ENCODE measurements at places on chromosomes 2 and 18.
A peak's percentile ranks its signal among the peaks of the same experiment; 100 is the strongest.

- no peak for DNase-seq
These were observed 122.0 kb upstream of the SKOR2 start for GRCh38 chr18:47373465-47373864.

DNA sequence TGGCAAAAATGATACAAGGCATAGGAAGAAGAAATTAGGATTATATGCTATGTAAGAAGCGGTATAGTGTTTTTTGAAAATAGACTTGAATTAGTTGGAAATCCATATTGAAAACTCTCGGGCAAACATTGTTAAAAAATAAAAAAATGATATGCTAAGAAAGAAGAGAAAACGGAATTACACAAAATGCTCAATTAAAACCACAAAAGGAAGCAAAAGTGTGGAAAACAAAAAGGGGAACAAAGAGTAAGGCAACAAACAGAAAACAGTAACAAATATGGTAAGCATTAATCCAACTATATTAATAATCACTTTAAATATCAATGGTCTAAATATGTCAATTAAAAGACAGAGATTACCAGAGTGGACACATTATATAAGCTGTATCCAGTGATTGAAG lies 58.4 kb downstream of the TXNL1 start:
- DNase-seq, result no peak

GRCh38 chr18:41378598-41378997 lies 576.4 kb upstream of the PIK3C3 start:
- DNase-seq, result no peak

- no peak for DNase-seq
These were observed 132.2 kb downstream of the PIK3C3 start for GRCh38 chr18:42087235-42087634.

- no peak for DNase-seq
These were observed 2.5 kb upstream of the EGR4 start for GRCh38 chr2:73295751-73296400.

DNA sequence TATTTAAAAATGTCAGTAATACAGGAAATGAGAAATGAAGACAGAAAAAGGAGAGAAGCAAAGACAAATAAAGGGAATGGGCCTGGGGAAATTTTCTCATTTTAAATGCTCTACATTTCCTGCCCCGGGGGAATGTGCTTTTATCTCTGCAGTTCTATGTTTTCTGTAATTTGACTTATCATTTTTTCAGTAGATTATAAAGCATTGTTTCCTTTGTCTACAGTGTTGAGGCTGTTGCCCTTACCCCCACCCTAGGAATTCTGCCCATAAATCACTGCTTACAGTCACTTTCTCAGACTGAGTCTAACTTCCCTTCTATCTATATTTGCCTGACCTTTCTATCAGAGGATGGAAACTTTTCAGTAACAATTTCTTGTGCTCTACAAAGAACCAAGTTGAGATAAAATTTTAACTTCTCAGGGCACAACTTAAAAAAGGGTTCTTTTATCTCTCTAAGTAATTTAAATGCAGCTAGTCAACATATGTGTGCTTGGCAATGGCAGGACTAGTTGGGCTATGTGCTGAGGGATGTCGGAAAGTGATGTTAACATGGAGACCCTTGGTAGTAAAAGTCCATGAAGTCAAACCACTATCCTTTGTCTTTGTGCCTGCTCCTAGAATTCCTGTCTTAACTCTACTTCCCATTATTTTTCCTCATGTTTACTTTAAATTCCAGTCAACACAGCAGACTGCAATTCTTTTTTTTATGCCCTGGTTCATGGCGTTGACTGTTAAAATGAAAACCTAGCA lies 146.5 kb upstream of the MMADHC start:
- DNase-seq, result no peak

DNA sequence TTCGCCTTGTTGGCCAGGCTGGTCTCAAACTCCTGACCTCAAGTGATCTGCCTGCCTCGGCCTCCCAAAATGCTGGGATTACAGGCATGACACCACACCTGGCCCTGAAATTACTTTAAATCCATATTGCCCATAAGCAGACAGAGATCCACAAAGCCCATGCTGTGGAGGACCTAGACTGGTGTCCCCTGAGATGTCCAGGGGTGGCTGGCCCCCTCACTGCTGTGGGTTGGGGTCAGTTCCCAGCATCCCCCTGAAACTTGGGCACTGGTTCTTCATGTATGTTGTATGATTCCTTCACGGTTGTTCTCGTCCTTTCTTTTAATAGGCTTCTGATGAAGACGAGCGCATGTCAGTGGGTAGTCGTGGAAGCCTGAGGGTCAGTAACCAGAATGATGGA lies 78.1 kb upstream of the RBM44 start:
- no peak for DNase-seq

GRCh38 chr2:150482111-150482510 lies 5.4 kb downstream of the RND3 start:
- DNase-seq, result no peak

- no peak for DNase-seq
These were observed 596.2 kb downstream of the ARHGAP15 start for GRCh38 chr2:143725400-143725799.

- DNase-seq, result peak; percentile 81
These were observed 131.4 kb downstream of the MSH2 start for GRCh38 chr2:47534179-47534919.

GRCh38 chr2:119276864-119277263 lies 53.2 kb downstream of the STEAP3 start:
- no peak for DNase-seq

DNA sequence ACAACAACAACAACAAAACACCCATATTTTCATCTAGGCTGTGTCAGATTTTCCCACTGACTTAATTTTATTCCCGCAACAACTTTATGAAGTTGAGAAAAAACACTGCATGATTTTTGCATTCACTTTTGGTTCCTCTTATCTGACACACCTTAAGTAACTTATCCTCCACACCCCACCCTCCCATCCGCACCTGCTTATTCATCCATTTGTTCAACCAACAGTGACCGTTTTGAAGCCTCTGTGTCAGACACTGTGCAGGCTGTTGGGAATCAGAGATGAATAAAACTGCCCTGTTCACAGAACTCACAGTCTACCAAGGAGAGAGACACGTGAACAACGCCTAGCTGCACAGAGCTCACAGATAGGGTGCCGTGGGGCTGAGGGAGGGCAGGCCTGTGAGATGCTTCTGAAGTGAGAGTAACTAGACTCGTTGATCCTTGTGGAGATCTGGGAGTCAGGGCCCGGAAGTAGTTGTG lies 7.4 kb downstream of the CNNM4 start:
- no peak for DNase-seq

GRCh38 chr2:178589335-178589734 lies 109.1 kb downstream of the PLEKHA3 start:
- DNase-seq, result no peak

- DNase-seq, result peak; percentile 40
These were observed 462.6 kb downstream of the SLC4A3 start for GRCh38 chr2:220090050-220090449.

DNA sequence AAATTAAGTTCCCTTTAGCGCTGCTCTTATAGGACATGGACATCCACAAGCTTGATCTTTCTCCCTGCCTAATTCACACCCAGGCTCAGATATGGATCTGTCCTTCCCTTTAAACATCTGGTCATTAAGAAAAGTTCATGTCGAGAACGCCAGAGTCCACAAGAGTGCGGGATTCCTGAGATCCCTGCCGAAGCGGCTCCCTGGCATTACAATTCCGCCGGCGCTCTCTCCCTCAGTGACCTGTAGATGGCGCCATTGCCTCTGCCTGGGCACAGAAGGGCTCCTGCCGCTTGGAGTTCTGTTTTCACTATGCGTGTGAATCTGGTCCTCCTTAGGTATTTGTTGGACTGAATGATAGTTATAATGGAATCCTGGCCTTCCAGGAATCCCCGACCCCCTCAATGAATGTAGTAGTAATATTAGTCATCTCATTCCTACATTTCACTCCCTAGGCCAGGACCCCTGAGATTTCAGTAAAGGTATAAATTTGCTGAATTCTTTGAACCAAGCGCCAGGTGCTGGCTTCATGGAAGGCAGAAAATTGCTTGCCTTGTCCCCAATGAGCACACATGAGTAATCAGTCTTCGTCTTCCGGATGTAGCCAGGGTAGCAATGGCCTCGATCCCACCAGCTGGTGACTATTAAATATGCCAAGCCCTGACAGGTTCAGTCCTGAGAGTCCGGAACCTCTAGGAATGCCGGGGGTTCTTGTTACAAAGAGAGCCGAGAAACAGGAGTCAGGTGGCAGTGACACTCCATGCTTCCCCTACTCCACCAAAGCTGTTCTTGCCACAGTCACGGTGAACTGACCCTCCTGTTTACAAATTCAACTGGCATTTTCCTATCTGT lies 26.4 kb upstream of the CD207 start:
- DNase-seq, result no peak

DNA sequence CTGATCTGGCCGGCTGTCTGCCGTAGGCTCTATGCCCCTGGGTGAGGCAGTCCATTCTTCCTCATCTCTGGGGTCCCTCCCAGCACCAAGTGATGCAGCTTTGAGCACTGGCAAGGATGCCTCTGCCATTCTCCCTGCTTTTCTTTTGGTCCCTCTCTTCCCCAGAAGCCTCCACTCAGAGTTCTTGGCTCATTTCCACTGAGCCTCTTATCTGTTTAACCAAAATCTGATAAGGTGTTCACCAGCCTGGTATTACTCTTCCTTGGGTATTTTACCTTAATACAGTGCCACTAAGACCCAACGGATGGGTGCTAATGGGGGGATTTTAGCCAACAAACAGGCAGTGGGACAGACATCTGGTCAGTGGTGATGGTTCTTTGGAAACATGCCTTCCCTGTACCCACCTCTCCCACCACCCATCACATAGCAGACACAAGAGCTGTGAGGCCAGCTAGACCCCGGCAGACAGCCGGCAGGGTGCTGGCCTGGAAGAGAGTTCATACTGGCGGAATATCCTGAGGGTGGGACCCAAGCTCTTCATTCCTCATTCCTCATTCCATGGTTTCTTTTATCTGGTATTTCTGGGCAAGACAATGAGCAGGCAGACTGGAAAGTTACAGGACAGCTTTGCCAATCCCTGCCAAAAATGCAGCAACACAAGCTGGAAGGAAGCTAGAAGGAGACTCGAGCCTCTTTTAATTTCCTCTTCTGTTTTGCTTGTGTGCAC lies 34.6 kb downstream of the ZBTB7C start:
- no peak for DNase-seq

- DNase-seq, result peak; percentile 59
These were observed 28.0 kb downstream of the RFX8 start for GRCh38 chr2:101446869-101447268.

- no peak for DNase-seq
These were observed 13.7 kb upstream of the LRP1B start for GRCh38 chr2:142144547-142144946.

GRCh38 chr2:113077921-113078320 lies 10.2 kb downstream of the IL1F10 start:
- no peak for DNase-seq

- DNase-seq, result no peak
These were observed 649.9 kb upstream of the RAB6C start for GRCh38 chr2:129329574-129329973.

DNA sequence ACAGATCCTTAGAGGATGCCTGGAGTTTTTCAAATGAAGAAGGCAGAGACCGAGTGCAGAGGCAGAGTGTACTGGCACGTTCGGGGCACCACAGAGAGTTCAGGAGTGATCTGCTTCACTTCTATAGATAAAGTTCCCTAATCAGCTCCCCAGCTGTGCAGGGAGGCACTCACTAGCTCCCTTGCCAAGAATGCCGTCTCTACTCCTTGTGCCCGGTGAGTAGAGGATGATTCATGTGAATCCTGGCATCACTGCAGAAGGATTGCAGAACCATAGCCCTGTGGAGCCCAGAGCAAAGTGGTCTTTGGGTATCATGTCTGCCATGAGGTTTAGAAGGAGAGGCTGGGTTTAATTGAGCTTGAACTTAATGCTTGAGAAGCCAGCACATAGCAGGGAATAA lies 510.1 kb upstream of the RAB6C start:
- DNase-seq, result no peak

GRCh38 chr2:64313398-64313723 lies 140.6 kb upstream of the LGALSL start:
- no peak for DNase-seq

All from T1000 (cell line).